ENCODE measurements at places on chromosomes 7 and 10.

DNA sequence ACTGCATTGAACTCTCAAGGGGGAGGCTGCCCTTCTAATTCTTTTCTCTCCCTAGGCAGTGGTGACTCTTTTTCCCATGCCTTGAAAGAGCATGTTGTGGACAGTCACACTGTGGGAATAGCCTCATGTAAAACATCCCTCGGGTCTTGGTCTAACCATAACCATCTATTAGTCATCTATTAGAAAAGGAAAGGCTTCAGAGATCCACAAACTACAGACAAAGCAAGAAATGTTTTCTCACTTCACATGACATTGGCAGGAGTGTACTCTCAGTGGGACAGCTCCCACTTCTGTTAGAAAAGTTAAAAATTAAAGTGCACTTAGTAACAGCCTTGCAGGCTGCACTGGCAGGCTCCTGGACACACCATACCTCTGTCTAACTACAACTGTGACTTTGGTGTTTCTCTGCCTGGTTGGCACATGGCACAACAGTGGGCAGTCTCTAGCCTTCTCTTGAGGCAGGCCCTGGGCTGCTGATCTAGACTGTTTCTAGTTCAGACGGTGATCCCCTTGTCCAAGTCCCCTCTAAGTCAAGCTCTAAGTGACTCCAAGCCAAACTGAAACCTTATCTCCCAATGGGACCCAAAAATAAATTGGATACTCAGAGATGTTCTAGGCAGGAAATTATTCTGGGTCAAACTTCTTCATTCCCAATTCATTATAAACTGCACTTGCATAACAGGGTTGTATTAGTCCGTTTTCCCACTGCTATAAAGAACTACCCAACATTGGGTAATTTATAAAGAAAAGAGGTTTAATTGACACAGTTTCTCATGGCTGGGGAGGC is 57.9 kb upstream of the ITGB1 start:
- no peak for DNase-seq

DNA sequence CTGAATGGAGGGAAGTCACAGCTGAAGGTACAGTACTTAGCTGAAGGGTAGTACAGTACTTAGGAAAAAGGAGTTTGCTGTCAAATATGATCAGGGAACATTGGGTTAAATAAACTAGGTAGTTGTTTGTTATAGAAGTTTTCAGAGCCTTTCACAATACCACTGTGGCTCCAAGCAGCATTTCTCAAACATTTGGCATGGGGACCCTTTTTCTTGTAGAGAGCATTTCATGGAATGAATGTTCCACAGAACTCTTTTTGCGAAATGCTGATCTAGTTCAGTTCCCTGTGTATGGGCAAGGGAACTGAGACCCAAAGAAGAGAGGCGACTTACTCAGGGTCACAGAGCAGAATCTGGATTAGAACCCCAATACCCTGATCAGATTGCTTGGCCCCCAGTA is 31.5 kb upstream of the DDX50 start:
- no peak for DNase-seq

- no peak for DNase-seq
Measured at GRCh38 chr10:61702584-61702983, 39.9 kb downstream of the CABCOCO1 start.

- no peak for DNase-seq
Measured at GRCh38 chr10:104393387-104393786, 39.8 kb downstream of the CFAP58 start.

DNA sequence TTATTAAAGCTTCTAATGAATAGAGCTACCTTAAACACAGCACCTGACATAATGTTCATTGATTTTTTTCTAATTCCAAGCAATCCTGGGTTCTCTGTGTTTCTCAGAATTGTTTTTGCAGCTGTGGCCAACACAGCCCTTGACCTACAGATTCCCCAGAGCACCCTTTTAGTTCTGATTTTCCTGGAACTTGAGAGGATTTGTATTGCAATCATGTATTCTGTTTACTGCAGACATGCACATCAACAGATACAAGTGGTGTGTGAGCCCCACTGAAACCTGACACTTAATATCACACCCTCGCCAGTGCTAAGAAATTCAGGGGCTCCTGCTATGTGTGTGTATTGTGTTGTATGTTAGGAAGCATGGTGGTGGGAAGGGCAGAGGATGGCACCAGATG is 344.2 kb upstream of the POM121L12 start:
- no peak for DNase-seq

- DNase-seq = no peak
Measured at GRCh38 chr10:92153-92552, 43.1 kb upstream of the TUBB8 start.

- DNase-seq = no peak
Measured at GRCh38 chr7:92735707-92736106, 100.7 kb downstream of the CDK6 start.

Measured in heart left ventricle (tissue), 16 donors.